ENCODE measurements at places on chromosomes 11 and 22.

GRCh38 chr22:24189249-24190158, 8.2 kb downstream of the SUSD2 start:
- no peak for DNase-seq

DNA sequence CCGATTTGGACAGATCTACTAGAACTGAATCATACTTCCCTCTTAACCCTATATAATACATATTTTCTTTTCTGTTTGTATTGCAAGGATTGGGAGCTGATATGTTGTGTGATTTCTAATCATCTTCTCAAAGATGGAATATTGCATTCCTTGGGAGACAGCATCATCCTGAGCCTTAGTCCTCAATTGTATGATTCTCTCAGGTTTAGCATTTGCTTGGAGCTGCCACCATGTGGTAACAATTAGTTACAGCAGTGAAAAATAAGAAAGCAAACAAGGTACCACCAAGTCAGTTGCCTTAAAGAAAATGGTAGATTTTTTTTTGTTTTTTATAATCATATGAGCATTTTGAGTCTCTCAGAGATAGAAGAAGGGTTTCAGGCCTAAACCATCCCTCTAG, 11.9 kb downstream of the SNX19 start:
- no peak for DNase-seq

- DNase-seq, result peak; percentile 61
Measured at GRCh38 chr22:41800348-41801146, at the start of gene CCDC134. TSS of gene CCDC134 (plus strand) at chr22:41800679. CDS start at chr22:41808891, 8,212 bp downstream.

DNA sequence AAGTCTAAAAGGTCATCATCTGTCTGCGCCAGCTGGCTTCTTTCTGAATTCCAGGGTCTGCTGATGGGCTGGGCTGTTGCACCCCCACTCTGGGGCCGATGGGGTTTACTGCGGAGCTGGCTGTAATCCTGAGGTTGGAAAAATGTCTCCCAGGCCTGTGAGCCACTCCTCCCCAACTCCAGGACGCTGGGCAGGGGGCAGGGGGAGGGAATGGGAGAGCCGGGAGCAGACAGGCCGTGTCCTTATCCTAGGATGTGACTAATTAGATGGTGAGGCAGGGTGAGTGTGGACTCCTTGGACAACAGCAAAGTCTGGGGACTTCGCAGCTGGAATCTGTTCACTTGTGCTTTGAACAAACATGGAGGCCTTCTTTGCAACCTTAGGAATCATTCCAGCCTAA, 48.7 kb downstream of the LRRC32 start:
- DNase-seq, result no peak

GRCh38 chr22:25410849-25411248, 153.6 kb upstream of the GRK3 start:
- DNase-seq, result no peak

DNA sequence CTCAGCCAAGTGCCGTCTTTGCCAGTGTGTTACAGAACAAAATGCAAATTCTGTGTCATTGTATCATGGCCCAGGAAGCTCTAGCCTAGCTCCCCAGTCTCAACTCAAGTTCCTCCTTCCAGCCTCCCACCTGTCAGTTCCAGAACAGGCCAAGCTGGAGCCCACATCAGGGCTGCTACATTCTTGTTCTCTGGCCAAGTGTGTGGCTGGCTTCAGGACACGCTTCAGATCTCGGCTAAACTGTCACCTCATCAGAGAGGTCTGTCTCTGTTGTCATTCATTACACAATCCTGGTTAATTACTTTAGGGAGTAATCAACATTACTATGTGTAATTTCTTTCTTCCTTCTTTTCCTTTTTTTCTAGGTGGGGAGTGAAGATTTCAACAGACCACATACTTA, 347.0 kb upstream of the SYN3 start:
- DNase-seq, result no peak

- DNase-seq, result no peak
Measured at GRCh38 chr11:115645631-115646317, 141.6 kb upstream of the CADM1 start.

GRCh38 chr22:50673231-50674129, 857 bp downstream of the SHANK3 start:
- DNase-seq, result no peak

DNA sequence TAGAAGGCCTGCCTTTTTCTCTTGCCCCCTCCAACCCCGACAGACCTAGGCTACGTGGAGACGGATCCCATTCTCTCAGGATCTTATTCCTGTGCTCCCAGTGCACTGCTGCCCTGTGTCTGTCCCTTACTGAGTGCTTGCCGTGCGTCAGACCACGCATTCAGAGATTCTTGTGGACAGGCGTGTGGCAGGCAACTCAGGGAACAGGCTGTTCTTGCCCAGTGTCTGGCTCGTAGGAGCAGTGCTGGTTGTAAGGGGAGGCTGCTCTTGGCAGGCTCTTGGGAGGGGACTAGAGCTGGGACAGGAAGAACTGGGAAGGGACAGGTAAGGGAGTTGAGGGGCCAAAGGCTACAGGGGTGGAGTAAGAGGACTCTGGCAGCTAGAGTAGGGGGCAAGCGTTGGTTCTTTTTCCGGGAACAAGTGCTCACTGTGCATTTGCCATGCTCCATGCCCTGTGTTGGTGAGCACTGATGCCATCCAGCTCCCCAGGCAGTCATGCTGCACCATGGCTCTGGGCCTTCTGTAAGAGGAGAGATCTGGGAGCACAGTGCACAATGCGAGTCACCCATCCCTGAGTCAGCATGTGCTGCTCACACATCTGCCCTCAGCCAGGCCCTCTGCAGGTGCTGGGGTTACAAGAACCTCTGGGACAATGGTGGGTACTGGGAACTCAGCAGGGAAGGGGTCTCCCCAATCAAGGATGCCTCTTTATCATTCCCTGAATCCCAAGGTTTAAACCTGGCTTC, 119.1 kb downstream of the TBC1D22A start:
- DNase-seq, result no peak

DNA sequence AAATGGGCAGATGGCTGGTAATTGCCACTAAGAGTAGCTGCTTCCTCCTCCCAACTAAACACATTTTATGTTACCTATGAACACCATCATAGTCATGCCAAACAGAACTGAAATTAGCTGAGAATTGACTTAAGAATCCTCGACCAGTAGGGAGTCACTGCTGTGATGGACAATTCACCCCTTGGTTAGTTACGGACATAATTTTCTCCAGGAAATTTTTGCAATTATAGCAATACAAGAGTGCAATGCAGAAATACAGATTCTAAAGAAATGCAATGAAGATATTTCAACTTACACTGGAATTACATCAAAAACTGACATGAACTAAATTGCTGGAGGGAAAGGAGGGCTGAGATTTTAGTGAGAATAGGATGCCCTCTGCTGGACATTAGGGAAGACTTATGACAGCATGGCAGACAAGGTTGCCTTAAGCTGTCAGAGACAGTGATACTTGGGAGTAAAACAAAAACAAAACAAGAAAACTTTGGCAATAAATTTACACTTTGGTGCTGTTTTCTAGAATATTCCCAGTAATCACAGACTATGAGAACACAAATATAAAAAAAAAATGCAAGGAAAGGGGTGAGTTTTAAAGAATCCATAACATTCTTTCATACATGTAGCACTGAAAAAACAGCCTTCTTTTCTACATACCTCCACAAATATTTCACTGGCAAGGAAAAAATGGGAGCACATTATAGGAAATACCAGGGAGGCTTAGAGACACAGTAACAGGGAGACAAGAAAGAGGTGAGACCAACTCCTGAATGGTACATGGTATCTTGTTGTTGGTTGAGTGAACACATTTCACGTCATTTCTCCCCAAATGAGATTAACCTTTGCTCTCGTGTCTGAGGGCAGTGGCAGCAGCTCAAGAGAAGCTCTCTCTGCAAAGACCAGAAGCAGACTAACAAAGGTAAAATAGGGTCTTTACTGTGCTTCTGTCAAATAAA, 11.2 kb upstream of the PPP2R1B start:
- DNase-seq, result peak; percentile 49

- no peak for DNase-seq
Measured at GRCh38 chr11:128506999-128507611, 80.3 kb downstream of the ETS1 start.

DNA sequence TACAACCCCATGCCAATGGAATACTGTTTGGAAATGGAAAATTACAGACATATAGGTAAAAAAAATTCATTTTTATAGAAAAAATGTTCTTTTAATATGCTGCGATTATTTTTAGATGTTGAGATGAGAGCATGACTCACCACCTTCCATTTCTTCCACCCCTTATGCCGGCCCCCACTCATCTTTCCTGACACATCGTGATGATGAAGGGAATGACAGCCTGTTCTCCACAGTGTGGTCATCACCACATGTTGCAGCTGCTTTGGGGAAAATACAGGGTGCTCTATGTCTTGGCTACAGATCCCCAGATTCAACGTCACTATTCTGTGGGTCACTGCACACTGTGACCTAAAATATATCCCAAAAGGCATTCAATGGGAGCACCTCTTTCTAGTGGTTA, 916.2 kb downstream of the METTL15 start:
- no peak for DNase-seq

DNA sequence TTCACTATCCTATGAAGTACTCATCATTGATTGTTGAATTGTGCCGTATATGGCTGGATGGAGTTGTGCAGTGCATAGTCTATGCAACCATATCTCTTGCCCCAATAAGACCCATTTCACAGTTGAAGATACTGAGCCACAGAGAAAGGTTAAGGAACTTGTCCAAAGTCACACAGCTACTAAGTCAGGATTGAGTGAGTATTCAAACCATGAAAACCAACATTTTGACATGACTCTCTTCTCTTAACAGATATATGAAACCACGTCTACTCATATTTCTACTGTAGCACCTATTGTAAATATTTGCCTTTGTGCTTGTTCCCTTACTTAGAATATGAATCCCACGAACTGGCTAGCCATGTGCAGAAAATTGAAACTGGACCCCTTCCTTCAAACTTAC, 58.1 kb downstream of the MAML2 start:
- DNase-seq, result no peak

- DNase-seq, result no peak
Measured at GRCh38 chr11:104727768-104728167, 170.5 kb downstream of the CASP12 start.

- no peak for DNase-seq
Measured at GRCh38 chr11:122755409-122755808, 82.9 kb upstream of the CRTAM start.

DNA sequence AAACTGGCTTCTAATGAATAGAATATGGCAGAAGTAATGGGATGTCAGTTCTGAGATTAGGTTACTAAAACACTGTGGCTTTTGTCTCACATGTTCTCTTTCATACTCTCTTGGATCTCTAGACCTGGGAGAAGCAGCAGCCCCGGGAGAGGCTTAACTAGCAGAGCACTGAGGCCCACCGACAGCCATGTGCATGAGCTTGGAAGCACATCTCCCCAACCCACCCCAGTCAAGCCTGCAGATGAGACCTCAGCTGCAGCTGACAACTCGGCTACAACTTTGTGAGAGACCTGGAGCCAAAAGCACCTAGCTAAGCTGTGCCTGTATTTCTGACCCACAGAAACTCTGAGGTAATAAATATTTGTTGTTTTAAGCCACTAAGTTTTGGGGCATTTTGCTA, 100.8 kb downstream of the TRIM29 start:
- DNase-seq, result no peak

GRCh38 chr11:16226245-16226644, 130.1 kb downstream of the SOX6 start:
- DNase-seq, result no peak

DNA sequence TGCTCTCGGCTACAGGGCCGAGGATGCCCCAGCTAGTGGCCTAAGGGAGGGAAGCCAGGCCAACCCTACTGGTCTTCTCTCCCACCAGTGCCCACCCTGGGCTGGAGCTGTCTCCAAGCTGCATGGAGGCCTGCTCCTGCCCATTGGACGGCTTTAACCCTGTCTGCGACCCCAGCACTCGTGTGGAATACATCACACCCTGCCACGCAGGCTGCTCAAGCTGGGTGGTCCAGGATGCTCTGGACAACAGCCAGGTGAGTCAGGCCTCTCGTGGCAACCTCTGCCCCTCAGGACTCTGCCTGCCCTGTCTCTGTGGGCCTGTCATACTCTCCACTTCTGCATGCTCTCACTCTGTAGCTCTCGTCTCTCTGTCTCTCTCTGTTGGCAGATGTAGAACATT, 44.1 kb upstream of the TPBGL start:
- DNase-seq, result no peak

DNA sequence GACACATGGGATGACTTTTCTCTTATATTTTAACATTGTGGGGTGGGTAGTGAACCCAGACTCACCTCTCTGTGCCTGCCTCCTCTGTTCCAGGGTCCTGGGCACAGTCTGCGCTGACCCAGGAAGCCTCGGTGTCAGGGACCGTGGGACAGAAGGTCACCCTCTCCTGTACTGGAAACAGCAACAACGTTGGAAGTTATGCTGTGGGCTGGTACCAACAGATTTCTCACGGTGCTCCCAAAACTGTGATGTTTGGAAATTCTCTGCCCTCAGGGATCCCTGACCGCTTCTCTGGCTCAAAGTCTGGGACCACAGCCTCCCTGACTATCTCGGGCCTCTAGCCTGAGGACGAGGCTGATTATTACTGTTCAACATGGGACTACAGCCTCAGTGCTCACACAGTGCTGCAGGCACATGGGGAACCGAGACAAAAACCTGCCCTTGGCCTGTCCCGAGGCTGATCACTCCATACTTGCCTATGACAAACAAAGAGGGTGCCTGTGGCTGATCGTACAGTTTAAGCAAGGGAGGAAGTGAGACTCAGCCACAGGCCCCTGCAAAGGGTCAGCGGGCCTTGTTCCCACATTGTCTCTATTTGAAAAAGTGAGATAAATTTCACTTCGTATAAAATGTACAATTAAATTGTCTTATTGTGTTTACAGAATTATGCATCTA, 43.7 kb upstream of the TOP3B start:
- DNase-seq, result no peak

- no peak for DNase-seq
Measured at GRCh38 chr11:4826425-4826824, 5.3 kb downstream of the OR51F2 start.
